ENCODE measurements at places on chromosomes 3 and 15. TPM values are rescaled to one million over a fixed set of nuclear protein-coding genes. Genes with fewer than 3 reads are reported as not detected.
A peak's percentile ranks its signal among the peaks of the same experiment; 100 is the strongest.

GRCh38 chr3:194049394-194049793, 86.6 kb upstream of the HES1 start:
- DNase-seq = no peak

- no peak for DNase-seq
Measured at GRCh38 chr15:87287156-87287555, 969.4 kb downstream of the NTRK3 start.

- DNase-seq = peak; percentile 94
Measured at GRCh38 chr15:59104912-59105732, at the start of gene CCNB2. Gene CCNB2, plus strand, starts transcription at chr15:59105146. Its CDS starts 123 bp downstream, at chr15:59105269.

- no peak for DNase-seq
Measured at GRCh38 chr3:103992469-103992868, 1374.2 kb upstream of the ALCAM start.

DNA sequence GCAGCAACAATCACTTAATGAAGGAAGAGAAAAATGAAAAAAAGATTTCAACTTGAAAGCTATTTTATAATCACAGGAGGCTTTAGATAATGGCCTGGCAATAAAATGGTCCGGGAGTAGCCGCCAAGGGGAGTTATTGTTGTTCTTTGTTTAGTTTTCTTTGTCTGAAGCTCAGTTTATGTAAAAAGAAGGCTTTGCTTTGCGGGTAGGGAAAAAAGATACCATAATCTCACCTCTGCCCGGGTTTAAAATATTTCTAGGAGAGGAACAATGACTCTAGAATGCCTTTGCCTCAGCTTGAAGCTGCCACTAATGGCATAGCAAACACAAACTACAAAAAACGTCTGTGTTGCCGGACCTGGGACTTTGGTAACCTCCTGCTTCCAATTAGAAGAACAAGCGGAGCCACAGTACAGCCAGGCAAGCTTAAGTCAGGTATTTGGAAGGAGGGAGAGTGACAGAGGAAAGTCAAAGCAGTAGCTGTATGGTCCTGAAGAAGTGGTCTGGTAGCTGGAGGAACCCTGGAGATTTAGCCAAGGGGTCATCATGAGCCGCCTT, 764.5 kb downstream of the TUSC7 start:
- DNase-seq = no peak

DNA sequence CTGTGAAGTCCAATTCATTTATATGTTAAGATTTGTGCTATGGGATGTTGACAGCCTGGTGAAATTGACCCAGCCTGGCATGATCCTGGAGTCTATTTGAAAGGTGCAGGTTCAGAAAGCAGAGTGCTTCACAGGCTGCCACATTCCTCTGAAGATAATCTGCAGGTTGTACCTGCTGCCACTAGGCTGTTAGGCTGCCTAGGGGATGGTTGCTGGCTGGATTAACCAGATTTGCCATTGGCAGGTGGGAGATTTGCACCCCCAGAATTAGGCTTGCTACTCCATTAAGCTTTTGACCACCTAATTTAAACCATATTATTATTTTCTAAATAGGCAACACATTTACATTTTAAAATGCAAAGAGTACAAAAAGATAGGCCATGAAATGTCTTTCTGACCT, 85.8 kb upstream of the RASGRP1 start:
- DNase-seq = no peak

DNA sequence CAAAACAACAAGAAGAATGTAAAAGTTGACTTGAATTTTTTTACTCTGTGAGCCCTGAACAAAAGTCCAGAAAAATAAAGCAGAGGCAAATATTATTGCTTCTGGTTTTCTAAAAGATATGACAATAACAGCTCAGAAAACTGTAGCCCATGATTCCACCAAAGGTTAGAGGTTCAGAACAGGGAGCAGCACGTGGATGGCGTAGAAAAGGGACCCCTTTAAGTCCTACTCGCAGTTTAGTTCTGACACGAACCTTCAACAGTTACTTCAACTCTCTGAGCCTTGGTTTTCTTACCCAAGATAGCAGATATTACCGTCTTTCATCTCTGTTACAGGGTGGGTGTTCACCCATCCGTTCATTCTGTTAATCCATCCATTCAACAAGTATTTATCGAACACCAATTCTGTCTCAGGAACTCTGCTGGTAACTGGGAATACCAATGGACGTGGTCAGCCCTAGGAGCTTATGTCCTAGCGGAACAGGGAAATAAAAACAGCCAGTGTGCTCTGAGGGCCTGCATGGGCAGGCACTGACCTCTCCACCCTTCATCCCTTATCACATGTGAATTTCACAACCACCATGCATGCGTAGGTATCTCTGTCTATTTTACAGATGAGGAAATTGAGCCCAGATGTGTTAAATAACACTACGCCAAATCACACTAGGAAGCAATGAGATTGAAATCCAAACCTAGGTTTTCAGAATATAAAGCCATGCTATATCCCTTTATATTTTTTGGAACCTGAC, 274.2 kb upstream of the ICE2 start:
- no peak for DNase-seq

DNA sequence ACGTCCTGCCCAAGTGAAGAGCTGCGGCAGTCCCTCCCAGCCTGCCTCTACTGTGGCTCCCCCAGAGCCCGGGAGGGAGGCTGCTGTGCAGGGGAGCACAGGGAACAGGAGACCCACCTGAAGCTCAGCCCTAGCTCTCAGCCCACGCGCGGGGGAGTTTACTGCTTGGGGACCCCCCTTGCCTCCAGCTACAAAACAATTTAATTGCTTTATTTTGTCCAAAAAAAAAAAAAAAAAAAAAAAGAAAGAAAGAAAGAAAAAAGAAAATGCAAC, 78.1 kb downstream of the CLDN11 start:
- no peak for DNase-seq

DNA sequence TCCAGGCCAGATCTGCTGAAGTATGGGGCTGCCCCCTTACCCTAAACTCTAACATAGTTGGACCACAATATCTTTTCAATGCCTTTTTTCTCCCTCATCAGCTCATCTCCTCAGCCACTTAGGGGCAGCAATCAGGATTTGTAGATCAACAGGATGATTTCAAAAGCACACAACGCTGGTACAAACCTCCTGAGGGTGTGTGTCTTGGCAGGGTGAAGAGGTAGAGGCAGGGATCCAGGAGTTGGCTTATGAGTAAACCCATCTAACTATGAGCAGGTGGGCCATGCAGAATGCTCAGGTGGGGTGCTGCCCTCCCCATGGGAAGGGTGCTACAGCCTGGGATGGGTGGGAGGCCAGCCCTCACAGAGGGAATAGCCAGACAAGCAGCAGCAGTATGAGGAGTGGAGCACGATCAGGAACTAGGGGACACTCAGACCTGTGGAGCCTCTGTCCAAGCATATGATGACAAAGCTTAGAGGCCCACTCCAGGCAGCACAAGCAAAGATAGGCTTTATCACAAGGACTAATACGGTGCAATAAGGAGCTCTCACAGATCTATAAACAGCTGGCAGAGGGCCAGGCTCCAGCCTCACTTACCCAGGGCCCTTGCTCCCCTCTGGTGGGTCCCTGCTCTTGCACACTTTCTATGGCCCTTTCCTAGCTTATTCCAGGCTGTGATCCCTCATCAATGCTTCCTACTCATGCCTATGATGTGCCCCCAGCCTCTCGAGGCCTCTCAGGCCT, 32.2 kb downstream of the IL20RB start:
- no peak for DNase-seq

DNA sequence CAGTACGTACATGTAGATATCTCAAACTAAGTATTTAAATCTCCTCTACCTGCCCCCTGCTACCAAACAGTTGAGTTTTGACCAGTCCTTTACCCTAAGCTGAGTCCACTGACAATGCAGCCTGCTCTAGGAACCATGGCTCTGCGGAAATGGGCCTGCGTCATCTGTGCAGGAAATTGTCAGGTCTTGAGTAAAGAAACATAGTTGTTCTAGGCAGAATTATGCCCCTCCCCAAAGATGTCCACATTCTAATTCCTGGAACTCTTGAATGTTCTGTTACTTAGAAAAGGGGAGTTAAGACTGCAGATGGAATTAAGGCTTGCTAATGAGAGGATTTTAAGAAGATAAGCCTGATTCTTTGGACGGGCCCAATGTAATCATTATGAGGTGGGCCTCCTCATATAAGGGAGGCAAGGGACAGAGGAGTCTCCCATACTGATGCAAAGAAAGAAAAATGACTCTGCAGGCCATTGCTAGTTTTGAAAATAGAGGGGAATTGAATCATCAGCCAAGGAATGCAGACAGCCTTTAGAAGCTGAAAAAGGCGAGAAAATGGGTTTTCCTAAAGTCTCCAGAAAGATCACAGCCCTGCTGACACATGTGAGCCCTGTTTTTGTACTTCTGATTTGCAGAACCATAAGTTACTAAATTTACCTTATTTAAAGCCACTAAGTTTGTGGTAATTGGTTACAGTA, 5.5 kb upstream of the VGLL3 start:
- DNase-seq = peak; percentile 33

DNA sequence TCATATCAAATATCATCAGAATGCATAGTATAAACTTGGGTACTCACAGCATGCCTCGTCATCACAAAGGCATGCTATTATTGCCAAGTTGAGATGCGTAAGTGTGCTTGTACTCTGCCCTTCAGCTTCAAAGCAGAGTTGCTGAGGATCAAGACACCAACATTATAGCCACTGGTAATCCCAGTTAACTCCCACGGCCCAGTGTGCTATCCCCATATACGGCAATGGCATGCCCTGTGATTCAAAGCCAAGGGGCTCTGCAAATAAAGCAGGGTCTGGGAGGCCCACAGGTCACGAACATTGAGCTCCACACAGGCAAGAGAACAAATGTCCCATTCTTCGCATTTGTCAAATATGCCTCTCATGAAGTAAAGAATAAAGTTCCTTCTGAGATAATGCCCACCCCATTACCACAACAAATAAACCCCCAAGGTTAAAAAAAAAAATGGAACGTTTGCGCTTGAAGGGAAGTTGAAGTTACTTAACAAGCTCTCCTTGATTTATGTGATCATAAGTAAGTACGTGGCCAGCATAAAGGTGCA, 298.1 kb upstream of the NECTIN3 start:
- DNase-seq = no peak

DNA sequence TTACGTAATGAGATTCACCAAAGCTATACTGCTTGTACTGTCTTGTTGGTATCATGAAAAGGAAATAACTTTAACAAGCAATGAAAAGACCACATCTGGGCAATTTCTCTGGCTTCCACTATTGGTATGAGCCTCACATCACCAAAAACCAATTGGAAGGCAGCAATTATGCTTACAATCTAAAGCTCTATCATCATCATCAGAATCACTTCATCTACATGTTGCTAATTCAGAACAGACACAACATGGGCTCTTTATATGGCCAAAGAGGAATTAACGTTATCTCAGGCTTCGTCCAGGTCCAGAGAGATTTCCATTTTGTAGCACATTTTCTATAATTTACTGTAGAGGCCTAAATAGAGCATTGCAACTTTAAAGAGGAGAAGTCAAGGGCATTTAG, 36.6 kb upstream of the SLCO3A1 start:
- no peak for DNase-seq

- DNase-seq = no peak
Measured at GRCh38 chr3:127479449-127479848, 111.1 kb downstream of the TPRA1 start.

GRCh38 chr15:99619712-99620111, 53.9 kb downstream of the MEF2A start:
- DNase-seq = no peak

- no peak for DNase-seq
Measured at GRCh38 chr3:31613177-31613576, 80.5 kb downstream of the STT3B start.

The CCR3 gene
- not detected for total RNA-seq

The DPH6 gene
- 14.1 TPM for total RNA-seq

The MME gene
- 4.8 TPM for total RNA-seq

The IFT80 gene
- total RNA-seq = 8.9 TPM

The RBSN gene
- total RNA-seq = 16.5 TPM

The GRIP2 gene
- total RNA-seq = 39.3 TPM

The ARRDC4 gene
- total RNA-seq = 15.9 TPM

The PLA2G4E gene
- 0.05 TPM for total RNA-seq

The EPHB1 gene
- 1.4 TPM for total RNA-seq
